Activated gamma-delta T cell treated with anti-CD3 and anti-CD28 coated beads, Interleukin-2, amount 50 U/mL, for 16 hours (primary cell): ENCODE measurements at places on chromosomes 3 and 15.

DNA sequence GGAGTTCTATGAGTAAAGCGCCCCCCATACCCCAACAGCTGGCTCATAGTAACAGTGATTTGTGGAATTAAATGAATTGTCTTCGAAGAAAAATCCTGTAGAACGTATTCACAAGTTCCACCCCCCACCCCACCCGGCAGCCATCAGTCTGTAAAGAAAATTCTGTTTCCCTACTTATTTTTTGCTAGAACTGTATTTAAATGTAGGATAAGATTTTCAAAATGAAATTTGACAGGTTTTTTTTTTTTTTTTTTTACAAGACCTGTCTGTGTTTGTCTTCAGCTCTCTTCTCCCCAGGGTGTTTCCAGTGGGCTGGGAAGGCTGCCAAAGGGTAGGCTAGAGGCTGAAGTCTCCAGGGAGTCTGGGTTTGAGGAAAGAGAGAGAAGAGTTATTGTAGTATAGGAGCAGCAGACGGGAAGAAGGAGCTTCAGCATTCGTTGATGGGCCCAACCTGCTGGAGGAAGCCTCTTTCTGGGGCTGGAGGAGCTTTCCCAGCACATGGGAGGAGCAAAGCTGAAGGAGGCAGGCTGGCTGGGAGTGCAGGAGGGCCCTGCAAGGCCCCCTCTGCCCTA is 130.6 kb upstream of the SEMA6D start:
- no peak for DNase-seq

GRCh38 chr3:55854494-55854893 is 367.4 kb upstream of the WNT5A start:
- DNase-seq, result no peak

GRCh38 chr3:30167541-30168011 is 438.8 kb upstream of the TGFBR2 start:
- DNase-seq, result no peak

DNA sequence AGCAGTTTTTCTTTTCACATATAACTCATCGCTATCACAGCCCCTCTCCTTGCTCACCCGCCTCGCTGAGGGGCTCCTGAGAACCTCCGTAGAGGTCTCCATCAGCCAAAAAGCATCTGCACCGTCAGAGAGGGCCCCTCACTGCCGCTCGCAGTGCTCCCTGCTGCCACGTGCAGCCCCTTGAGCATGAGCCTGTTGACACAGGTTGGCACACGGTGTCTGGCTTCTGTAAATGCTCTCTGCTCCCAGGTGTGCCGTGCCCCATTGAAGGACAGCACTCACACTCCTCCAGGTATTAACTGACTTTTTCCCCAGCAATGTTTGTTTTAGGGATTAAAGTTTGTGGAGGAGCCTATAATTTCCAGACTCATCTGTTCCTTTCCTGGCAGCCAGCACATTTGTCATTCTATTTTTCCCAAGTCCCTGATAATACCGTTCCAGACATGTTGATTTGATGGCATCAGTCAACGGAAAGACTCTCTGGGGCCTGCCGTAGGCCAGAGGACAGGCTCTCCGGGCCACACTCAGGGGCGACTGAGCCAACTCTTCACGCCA is 2.1 kb upstream of the FURIN start:
- DNase-seq, result no peak

GRCh38 chr3:25711090-25711489 is 46.4 kb upstream of the TOP2B start:
- no peak for DNase-seq

GRCh38 chr3:37864904-37865303 is 3.2 kb downstream of the CTDSPL start:
- DNase-seq, result no peak

DNA sequence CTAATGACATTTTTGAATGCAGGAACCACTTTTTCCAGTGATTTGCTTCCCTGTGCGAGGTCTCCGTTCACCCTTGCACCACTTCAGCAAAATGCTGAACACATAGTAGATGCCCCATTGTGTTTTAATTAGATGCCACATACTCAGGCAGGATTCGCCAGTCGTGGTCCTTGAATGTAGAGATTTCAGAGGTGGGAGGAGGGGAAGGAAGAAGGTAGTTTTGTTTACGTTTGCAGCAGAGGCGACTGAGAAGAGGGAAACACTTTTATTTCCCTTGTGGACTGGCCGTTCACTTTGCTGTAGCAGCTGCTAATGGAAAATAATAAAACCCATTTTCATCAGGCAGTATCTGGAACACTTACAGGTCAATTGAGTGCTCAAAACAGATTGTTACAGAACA is 262.8 kb upstream of the TBL1XR1 start:
- no peak for DNase-seq

DNA sequence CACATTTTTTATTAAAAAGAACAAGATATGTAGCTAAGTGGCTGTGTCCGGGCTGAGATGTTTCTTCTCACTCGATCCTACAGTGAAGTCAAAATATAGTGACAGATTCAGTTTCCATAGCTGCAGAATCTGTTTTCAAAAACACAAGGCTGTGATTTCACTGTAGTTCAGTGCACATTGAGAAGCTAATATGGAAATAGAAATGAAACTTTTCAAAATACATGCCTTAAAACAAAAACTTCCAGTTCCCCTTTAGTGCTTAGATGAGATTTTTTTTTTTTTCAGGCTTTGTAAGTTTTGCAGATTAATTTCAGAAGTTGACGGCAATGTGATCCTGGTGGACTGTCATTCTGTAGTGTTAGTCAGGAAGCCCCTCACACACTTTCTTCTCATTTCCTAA is 23.8 kb upstream of the TRAK1 start:
- no peak for DNase-seq

DNA sequence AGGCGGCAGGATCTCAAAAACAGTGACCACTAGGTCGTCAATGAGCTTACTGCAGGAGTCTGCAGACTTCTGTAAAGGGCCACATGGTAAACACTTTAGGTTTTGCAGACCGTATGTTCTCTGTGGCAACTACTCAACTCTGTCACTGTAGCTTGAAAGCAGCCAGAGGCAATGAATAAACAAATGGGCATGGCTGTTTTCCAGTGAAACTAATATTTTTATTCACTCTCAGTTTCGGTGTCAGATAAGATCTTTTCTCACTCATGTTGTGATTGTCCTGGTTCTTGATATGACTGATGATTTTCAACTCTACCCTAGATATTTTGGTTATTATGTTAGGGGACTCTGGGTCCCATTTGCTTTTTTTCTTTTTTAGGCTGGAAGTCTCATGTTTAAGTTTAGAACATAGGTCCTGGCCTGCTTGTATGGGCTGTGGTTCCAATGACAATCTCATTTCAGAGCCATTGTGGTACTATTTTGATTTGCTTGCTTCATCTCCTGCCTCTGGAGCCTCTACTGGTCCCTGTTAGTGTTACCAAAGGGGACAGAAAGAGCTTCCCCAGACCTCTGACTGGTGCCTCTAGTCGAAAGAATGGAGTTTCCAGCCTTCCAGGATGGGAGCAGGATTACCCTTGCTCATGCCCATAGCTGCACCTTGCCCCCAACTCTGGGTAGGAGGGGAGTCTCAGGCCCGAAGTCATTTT is 222.0 kb downstream of the STT3B start:
- DNase-seq, result no peak

GRCh38 chr3:193134856-193135255 is 106.2 kb upstream of the PLAAT1 start:
- DNase-seq, result no peak

DNA sequence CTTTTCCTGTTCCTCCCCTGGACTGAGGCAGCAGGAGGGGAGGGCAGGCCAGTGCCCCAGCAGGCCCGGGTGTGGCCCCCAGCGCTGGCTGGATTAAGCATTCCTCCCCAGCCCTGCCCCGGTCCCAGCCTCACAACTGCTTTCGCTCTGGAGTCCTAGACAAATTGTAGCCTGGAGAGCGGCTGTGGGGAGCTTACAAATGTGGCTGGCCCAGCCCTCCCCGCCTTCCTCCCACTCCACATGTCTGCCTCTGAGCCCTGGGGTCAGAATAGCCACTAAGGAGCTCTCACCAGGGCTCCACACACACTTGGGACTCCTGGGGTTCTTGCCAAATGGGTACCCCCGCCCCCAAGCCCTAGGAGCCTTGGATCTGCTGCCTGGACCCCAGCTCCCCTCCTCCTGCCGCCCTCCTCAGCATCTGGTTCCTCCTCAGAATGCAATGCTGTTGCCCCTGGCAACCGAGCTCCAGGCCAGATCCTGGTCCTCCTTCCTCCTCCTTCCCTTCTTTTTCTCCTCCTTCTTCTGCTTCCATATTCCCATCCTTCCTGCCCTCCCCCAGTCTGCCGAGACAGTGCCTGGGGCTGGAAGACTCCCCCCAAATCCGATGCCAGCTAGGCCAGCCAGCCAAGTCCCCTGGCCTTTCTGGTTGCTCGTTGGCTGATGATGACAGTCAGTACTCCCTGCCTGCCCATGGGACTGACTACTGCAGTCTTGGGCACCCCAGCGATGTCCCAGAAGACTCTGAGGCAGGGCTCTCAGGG is 91.1 kb downstream of the LINGO1 start:
- no peak for DNase-seq

DNA sequence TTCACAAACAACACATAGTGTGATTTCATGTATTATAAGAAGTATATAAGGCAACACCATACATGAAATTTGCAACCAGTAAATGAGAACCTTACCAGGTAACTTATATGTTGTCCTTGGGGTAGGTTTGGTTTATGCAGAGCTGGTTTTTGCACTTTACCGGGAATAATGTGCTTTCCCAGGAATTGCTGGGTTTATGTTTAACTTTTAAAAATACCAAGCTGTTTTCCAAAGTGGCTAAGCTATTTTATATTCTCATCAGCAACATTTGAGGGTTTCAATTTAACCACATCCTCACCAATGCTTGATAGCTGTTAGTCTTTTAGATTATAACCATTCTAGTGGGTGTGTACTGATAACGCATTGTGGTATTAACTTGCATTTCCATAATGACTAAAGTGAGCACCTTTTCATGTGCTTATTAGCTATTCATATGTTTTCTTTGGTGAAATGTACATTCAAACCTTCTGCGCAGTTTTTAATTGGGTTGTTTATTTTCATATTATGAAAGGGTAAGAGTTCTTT is 71.6 kb downstream of the KY start:
- no peak for DNase-seq

DNA sequence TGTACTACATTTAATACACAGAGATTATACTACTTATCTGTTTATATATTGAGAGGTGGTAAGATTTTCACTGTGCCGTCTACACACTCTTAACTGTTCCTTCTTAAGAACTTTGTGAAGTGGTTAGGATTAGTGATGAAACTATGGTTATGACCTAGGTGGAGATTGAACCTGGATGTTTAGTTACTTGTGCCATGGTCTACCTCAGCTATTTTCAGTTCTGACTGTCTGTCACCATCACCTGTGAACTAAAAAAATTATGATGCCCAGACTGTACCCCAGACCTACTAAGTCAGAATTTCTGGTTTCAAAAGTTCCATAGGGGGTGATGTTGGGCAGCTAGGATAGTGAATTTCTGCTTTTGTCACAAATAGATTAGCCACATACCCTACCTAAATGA is 6.4 kb downstream of the RASA2 start:
- no peak for DNase-seq

GRCh38 chr15:79560384-79560783 is 128.2 kb downstream of the MINAR1 start:
- no peak for DNase-seq

DNA sequence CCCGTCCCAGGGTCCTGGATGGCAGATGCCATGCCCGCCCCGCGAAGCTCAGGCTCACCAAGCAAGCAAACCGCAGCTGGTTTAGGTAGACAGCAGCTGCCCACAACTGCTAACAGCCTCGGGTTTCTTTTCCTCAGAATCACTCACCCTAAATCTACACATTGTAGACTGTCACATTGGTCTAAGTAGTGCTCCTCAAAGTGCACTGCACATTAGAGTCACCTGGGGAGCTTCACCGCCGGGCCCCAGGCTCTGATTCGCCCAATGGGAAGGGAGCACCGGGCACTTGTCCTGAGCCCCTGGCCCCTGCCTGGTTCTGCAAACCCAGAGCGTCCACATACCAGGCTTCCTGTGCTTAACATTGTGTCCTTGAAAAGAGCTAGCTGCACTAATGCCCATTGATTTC is 752 bp downstream of the OCA2 start:
- no peak for DNase-seq

GRCh38 chr3:126685493-126685892 is 18.5 kb upstream of the CHCHD6 start:
- DNase-seq, result no peak

GRCh38 chr15:96360581-96361308 is 30.2 kb downstream of the NR2F2 start:
- no peak for DNase-seq
